ENCODE measurements at places on chromosomes 11 and 22. TPM values are rescaled to one million over a fixed set of nuclear protein-coding genes. Genes with fewer than 3 reads are reported as not detected.

- peak; percentile 44 for DNase-seq
Measured at GRCh38 chr22:46150655-46151477, 540 bp downstream of the PPARA start.

DNA sequence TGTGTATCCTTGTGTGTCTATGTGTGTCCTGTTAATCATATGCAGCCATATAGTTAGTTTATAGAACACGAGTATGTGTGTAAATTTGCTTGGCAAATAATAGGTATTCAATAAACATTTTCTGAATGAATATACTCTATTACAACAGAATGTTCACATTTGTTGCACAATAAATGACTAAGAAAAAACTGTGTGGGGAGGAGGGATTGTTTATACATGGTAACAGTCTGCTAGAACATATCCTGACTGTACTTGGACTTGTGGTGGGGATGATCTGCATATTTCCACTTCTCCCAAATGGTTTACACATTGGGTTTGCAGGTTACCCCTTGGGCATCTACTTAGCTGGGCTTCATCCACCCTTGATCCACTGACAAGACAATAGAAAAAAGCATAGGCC is 194.6 kb downstream of the INSC start:
- no peak for DNase-seq

Gene ELMOD1
- total RNA-seq = 0.15 TPM

- no peak for DNase-seq
Measured at GRCh38 chr11:121539000-121539399, 86.2 kb upstream of the SORL1-AS1 start.

Gene GRAP2
- total RNA-seq = 5.5 TPM

DNA sequence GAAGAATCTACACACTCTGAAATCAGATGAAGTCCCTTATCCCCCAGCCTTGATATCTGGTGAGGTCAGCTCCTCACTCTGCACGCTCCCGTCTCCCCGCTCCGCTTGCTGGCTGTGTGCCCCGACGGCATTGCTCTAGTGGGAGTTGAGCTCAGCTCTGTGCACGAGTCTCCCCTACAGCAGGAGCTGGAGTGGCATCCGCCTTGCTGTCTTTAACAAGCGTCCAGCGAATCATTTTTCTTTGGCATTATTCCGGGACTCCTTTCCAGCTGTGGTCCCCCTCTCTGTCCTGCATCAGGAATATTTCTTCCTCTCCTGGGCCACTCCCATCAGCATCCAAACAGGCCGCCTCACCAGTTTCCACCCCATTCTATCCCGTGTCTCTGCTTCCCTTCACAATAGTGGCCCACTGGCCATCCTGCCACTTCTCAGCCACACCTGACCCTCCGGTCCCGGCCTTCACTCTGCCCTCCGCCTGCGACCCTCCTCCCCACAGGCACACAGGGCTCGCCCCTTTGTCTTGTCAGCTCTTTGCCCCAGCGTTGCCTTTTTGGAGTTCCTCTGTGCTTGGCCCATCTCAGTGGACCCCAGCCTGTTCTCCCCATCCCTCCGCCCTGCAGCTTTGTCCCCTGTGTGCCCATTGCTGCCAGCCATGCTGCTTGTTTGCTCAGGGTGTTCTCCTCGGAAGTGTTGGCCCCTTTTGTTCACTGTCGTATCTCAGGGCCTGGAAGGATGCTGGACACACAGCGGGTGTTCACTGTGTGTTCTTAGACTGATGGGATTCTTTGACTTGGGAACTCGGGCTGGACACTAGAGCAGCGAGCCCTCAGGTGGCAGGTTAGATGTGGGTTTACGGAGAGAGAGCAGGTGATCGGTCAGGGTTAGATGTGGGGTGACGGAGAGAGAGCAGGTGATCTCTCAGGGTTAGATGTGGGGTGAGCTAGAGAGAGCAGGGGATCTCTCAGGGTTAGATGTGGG is 441.8 kb downstream of the TBC1D22A start:
- DNase-seq = no peak

DNA sequence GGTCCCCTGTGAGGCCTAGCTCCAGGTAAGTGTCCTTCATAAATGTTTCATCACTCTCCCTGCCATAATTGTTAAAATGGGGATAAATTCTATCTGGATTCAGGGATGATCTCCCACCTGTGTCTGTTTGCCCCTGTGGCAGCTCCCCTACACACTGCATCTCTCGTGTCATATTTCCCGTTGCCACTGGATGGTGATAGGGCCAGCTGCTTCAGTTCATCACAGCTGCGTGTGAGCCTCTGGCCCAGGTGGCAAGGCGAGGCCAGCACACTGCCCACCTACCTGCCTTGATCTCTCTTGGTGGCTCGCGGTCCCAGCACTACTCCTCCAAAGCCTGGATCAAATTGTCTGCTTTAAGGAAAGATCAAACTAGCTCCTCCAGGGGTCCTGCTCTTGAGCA is 187.4 kb downstream of the GRIK4 start:
- no peak for DNase-seq

DNA sequence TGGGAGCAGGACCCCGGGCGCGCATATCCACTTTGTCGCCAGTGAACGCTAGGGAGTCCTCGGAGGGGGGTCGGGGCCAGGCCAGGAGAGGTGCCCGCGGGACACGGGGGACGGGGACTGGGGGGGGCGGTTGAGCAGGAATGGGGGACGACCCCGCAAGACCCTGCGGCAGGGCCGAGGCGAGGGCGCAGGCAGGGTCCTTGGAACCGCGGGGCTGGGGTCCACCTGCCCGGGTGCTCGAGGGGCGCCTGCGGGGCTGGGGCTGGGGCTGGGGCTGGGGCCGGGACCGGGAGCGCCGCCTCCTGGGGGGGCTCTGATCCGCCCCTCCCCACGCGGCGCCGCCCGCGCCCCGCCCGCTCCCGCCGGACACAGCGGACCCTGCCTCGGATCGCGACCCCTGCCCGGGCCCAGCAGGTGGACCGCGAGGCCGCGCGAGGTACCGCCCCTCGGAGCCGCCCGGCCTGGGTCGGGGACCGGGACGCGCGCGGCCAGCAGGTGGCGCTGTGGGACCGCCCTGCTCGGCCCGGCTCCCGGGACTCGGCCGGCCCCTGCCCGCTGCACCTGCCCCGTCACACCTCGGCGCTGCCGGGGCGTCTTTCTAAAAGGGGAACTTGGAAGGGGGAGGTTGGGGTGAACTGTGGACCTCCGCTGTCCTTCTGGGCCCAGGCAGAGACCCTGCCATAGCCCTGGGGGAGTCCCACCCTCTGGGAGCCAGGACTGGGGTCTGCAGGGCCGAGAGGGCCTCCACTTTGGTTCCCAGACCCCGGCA is 11.0 kb downstream of the CRELD2 start:
- peak; percentile 76 for DNase-seq

DNA sequence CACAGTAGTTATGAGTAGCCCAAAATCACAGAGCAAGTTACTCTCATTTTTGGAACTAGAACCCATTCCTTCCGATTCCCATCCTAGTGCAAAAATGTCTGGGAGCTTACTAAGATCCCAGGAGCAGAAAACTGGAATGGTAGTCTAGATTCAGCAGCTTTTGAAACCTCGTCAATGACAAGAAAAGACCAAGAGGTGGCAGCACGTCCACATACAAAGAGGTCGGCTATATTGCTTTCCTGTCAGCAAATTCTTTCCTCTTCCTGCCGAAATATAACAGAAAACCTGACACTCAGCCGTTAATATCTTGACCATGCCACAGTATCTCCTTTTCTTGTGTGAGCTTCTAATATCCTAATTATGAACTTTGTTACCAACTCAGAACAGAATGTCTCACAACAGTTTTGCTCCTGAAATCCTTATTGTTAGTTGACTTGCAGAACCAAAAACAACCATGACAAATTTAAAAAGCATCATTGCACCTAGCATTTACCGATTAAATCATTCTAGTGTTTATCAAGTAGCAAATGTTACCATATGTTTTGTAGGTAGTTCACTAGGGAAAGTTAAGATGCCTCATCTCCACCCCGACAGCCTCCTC is 92.8 kb upstream of the OR9G4 start:
- DNase-seq = peak; percentile 28

- no peak for DNase-seq
Measured at GRCh38 chr11:42837994-42838393, 473.8 kb upstream of the API5 start.

Gene KCNJ1
- total RNA-seq = not detected

Gene TENM4
- 4.1 TPM for total RNA-seq

DNA sequence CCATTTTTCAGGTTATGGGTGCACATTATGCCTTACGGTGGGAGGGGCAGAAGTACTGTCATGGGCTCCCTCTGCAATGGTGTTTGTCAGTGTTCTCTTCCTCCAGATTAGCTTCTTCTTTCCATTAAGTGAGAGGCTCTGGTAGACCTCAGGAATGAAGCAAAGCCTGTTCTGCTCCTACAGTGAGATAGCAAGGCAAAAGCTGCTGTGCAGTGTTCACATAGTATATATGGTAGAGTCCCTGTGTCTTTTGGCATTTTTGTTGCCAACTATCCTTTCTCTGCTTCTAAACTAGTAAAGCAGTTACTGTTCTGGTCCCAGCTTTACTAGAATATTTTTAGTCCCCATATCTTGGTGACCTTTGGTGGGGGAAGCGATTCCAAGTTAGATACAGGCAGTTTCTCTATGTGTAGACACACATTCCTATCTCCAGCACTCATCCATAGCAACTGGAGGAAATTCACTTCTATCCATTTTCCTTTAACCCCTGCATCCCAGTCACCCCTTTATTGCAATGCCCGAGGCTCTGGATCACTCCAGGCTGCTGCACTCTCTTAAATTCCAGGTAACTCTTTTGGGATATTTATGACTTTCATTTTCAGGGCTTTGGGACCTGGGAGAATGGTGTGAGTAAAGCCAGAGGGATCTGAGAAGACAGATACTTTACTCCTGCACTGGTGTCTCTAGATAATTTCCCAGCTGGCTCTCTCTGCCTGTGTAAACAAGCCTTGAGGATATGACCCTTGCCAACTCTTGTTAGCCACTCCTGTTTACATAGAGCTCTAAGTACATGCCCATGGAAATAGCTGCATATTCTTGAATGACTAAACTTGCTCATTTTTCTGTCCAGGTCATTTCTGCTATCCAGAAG is 3.9 kb upstream of the TRIM34 start:
- no peak for DNase-seq

DNA sequence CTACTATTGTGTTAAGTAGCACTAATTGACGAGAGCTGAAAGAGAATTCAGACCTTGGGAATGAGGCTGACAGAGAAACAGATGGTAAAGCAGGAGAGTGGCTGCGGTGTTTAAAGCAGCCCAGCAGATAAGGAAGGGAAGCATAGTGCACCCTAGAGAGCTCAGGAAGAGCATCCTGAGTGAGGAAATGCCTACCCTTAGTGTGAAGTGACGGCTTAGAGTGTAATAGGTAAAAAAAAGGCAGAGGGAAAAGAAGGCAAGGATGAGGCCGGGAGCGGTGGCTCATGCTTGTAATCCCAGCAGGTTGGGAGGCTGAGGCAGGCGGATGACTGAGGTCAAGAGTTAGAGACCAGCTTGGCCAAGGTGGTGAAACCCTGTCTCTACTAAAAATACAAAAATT is 22.4 kb upstream of the ETS1 start:
- no peak for DNase-seq

- DNase-seq = no peak
Measured at GRCh38 chr22:24271386-24271854, 789 bp downstream of the SPECC1L start.

Gene ZNF280A
- total RNA-seq = not detected

DNA sequence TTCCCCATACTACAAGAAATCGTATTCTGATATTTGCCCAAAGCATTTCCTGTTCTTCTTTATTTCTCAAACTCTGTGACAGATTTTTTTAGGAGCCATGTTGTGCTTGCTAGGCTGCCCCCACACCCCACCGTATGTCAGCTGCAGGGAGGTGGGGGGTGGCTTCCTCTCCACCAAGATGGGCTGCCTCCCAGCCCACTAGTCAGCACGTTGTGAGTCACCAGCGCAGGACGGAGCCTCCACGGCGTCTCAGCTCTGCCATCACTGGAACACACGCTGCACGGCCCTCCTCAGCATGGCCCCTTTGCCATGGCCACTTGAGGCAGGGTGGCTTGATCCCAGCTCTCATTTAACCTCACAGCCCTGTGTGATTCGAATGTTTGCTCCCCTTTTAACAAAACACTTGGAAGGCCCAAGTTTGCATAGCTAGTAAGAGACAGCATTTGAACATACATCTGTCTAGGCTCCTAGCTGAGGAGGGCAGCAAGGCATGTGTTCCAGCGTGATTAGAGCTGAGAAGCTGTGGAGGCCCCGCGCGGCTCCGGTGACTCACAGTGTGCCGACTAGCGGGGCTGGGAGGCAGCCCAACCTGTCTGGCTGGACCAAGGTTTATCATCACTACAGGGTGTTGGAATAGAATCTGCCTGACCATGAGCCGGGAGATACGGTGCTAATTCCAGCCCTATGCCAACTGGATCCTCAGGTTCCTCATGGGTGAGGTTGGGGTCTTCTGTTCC is 180.7 kb upstream of the NCAM1 start:
- no peak for DNase-seq

Gene PRODH
- 37.1 TPM for total RNA-seq

DNA sequence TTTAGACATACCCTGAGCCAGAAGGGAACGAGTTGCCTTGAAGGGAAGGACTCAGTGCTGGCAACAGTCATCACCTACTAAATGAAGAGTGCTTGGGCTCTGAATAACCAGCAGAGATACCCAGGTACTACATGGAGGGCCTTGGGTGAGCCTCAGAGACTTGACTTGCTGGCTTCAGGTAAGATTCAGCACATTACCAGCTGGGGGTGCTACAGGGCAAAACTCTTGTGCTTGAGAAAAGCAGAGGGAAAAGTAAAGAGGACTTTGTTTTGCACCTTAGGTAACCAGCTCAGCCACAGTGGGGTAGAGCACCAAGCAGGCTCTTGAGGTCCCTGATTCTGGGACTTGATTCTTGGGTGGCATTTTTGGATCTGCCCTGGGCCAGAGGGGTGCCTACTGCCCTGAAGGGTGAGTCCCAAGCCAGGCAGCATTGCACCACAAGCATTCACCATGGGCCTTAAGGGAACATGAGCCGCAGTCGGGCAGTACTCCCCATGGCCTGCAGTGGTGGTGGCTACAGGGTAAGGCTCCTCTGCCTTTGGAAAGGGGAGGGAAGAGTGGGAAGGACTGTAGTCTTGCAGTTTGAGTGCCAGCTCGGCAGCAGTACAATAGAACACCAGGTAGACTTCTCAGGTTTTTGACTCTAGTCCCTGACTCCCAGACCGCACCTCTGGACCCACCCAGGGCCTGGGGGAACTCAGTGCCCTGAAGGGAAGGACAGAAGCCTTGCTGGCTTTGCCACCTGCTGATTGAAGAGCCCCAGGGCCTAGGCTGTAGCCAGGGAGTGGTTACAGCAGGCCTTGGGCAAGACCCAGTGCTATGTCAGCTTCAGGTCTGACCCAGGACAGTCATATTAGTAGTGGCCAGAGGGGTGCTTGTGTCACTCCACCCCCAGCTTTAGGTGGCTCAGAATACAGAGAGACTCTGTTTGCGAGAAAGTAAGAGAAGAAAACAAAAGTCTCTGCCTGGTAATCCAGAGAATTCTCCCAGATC is 22.7 kb upstream of the PLEKHA7 start:
- no peak for DNase-seq

DNA sequence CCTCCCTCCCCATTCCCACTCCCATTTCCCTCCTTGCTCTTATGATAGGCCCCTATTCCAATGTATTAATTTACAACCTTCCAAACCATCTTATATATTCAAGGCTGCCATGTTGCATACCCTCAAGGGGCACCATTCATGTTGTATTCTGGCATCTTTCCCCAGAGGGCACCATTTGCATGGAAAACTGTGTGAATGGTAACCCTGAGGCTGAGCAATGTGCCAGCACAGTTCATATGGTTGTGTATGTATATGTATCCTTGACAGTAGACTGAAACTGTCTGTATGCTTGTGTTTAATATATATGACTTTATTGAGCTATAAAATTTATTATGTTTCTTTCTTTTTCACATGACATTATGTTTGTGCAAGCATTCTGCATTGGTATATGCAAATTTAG is 7.3 kb downstream of the RASSF10 start:
- no peak for DNase-seq

GRCh38 chr11:19435306-19435989 is 194.7 kb upstream of the E2F8 start:
- no peak for DNase-seq

Gene MRPL11
- total RNA-seq = 28.4 TPM
